Activated CD8-positive, alpha-beta memory T cell treated with anti-CD3 and anti-CD28 coated beads for 4 hours (primary cell): ENCODE measurements at places on chromosomes 7 and 10.

DNA sequence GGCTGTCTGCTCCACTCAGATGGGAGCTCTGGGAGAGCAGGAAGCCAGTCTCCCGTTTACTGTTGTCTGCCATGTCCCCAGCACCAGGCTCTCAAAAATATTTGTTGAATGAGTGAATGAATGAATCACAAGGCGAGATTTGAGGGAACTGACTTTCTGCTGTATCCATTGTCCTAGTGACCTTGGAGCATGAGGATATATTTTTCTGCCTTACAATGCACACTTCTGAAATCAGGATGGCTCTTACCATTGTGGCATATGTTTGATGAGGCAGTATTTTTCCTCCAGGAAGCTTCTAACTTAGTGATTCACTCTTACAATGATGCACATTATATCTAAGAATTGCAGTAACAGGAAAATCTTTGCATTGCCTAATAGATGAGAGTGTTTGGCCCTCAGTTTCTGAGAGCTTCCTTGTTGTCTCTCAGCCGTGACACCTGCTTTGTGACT lies 136.4 kb downstream of the RPS24 start:
- DNase-seq = no peak

DNA sequence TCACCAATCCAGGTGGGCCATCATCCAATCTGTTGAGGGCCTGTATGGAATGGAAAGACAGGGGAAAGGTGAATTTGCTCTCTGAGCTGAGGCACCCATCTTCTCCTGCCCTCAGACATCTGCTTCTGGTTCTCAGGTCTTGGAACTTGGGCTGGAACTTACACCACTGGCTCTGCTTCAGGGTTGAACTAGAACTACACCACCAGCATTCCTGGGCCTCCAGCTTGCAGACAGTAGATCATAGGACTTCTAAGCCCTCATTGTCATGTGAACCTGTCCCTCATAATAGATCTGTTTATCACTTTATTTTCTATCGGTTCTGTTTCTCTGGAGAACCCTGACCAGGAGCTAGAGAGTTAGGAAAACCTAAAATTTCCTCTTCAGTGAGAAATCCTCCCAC lies 233.5 kb downstream of the CREB5 start:
- DNase-seq = no peak

DNA sequence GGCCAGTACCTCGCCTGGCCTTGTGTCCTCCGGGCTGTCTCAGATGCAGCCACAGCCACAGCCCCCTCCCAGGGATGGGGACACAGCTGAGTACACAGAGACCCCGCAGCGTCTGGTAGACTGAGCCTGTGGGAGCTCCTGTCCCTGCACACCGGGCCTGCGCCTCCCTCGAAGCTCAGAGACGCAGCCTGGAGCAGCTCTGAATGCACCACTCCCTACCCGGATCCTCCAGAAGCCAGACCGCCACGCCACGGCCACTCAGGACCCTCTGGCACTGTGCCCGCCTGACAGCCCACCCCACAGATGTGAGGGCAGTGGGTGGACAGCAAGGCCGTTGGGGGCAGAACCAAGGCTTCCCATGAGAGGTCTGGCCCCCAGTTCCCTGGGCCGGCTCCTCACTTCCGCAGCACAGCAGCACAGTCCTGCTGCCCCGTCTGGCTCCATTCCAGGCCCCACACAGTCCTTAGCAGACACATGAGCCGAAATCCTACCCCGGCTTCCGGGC lies 40.8 kb downstream of the PAPOLB start:
- DNase-seq = no peak

DNA sequence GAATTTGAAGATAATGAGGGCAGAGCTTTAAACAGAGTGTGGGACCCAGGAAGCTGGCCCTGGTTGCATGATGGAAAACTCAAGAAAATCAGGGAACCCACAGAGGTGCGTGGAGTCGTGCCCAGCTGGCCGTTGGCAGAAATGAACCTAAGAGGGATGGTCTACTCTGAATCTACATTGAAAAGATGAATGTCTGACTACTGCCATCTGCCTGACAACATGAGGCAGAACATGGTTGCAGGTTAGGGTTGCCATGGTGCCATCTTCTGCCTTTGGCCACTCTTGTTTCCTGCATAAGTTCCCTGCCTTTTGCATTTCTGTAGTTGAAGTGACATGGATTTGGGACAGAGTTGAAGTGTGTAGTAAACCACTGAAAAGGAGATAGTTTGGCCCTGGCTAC lies 138.5 kb upstream of the COBL start:
- DNase-seq = no peak

DNA sequence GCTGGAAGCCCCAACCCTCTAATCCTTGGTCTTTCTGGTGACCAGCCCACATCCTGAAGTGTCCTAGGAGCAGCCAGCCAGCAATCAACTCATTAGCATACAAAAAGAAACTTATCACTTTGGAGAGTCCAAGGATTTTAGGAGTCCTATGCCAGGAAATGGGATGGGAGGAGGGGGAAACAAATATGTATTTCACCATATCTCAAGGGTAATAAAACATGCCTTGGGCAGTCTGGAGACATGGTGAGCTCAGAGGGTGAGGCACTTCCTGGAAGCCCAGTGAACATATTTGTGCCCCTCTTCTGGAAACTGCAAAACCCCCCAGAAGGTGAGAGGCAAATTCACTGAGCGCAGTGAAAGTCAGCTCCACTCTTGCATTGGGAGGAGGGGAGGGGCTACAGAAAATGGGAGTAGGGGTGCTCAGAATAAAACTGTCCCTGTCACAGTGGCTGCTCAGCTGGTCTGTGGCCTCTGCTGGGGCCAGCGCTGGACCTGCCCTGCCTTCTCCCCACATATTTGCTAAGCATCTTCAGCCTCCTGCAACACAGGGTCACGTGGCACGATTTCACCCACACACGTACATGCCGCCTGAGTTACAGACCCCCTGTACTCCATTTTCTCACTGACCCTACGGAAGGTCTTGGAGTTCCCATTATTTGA lies 17.7 kb upstream of the ZMIZ1 start:
- no peak for DNase-seq

DNA sequence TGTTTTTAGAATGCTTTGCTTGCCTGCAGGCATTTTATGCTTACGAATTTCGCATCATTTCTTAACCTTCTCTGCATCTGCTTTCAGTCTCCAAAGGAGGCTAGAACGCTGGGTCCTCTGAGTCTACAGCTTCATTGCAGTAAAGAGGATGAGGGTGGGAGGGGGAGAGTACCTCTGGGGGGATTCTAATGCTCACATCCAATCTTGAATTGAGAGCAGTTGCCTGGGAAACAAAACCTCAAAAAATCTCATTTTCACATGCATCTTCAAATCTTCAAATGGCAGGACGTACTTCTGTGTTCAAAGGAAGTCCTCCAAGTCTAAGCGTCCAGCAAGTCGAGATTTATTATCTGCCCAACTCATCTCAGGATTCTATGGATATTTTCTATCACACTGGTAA lies 100.7 kb upstream of the PRKCQ start:
- no peak for DNase-seq

GRCh38 chr7:37493123-37493522 lies 44.5 kb upstream of the ELMO1 start:
- no peak for DNase-seq

DNA sequence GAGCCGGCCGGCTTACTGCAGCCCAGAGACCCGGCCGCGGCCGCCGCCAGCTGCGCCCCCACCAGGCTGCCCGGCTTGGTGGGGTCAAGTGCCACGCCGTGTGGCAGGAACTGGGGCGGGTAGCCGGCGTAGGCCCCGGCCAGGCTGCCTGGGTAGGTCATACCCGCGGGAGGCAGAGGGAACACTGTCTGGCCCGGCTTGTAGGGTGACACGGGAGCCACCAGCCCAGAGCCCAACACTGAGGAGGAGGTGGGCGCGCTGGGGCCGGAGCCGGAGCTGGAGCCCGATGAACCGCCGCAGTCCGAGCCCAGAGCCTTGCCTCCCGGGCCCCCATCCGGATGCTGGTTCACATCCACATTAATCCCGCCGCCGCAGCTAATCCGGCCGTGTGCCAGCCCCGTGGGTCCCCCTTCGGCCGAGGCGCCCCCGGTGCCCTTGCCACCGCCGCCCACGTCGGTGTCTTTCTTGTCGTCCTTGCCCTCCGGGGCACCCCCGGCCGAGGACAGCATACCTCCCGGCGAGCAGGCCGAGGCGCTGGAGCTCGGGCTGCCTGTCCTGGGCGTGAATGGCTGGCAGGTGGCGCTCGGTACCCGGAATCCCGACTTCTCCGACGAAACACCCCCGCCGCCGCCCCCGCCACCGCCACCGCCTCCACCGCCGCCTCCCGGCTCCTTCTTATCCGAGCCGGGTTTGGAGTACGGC lies 2.0 kb downstream of the ZNF503 start:
- no peak for DNase-seq

GRCh38 chr7:137626469-137627067 lies 220.2 kb downstream of the DGKI start:
- DNase-seq = no peak

- DNase-seq = no peak
Observed at GRCh38 chr10:89793649-89794254, 92.4 kb downstream of the KIF20B start.

- no peak for DNase-seq
Observed at GRCh38 chr7:158299607-158300006, 288.0 kb downstream of the PTPRN2 start.

DNA sequence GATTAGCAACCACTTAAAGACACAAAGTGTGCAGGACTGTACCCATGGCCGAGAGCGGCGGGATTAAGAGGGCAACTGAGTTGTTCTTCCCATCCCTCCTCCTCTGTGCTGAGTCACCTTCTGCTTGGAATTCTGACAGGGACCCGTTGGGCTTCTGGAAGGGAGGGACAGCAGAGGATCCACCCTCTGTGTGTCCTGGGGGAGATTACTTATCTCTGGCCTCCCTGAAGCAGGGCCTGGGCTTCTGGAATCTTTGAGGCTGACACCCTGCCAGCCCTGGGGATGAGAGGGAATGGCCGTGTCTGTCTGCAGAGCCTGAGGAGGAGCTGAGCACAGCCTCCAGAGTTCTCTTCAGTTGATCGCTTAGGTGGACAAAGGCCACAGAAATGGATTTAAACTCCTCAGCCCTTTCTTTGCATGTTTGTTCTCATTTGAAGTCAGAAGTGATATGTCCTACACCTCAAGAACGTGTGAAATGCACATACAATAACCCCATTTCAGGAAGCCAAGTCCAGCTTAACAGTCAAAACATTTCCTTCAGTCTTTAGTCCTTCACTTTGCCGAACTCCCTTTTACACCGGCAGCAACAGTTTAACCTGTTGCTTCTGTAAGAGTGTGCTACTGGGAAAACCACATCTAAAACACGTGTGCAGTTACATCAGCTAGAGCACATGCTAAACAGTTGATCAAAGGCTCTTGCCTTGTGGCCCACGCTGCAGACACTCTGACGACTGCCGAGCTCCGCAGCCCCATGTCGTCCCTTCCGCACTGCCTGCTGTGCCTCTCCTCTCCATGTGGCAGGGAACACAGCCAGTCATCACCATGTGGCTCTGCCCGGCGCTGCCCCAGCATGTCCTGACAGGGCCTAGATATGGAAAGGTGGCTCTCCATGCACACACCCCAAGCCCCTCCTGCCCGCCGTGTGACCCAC lies 55.7 kb downstream of the IKZF1 start:
- DNase-seq = peak; percentile 61

- no peak for DNase-seq
Observed at GRCh38 chr7:7861211-7861633, 107.4 kb upstream of the GLCCI1 start.

- DNase-seq = no peak
Observed at GRCh38 chr10:92691591-92692079, 1.9 kb downstream of the HHEX start.

DNA sequence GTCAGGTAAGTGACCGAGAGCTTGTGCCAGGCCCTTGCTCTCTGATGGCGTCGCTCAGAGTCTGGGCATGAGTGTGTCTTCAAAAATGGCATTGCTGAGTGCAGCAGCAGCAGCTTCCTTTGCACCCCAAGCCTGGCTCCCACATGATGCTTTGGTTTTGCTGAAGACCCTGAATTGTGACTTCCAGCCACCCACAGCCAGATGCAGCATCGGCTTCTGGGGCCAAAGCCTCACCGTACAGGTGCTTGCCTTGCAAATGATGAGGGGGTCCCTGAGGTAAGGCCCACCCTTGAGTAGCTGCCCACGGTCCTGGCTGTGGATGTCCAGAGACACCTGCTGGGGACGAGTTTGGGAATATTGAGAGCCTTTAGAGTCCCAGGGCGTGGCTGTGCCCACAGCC lies 57.9 kb downstream of the JAKMIP3 start:
- DNase-seq = no peak

DNA sequence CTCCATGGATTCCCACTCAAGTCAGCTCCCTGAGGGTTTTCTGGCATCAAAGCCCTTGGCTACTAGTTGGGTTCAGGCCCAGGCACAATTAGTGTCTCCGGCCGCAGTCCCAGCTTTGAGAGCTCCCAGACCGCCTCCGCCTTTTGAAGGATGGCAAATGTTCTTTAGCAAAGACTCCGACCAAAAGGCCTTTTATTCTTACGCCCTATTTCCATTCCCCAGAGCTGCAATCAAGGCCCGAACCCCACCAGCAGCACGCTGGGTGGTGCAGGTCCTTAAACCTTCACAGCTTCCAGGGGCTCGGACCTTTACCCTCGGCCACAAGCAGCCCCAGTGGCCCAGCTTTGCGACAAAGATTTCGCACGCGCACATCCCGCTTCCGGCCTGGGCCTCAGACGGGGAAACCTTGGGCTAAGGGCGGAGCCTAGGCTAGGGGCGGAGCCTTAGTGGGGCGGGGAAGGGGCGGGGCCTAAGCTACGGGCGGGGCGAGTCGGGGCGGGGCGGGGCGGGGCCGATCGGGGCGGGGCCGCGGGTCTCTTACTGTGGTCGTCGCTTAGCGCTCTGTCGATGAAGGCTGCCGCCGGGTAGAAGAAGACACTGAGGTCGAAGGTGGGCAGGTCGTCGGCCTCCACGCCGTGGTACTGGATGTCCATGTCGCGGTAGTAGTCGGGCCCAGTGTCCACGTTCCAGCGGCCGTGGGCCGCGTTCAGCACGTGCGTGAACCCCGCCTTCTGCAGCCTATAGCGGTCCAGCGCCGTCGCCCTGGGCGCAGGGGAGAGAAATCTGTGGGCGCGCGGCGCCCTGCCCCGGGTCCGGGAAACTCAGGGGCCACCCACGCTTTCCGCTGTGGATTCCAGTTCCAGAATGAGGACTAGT lies 68.0 kb upstream of the SAMD8 start:
- no peak for DNase-seq

GRCh38 chr7:25714013-25714412 lies 438.0 kb upstream of the NFE2L3 start:
- DNase-seq = no peak

GRCh38 chr10:122186816-122187810 lies 84.0 kb upstream of the BTBD16 start:
- DNase-seq = no peak

DNA sequence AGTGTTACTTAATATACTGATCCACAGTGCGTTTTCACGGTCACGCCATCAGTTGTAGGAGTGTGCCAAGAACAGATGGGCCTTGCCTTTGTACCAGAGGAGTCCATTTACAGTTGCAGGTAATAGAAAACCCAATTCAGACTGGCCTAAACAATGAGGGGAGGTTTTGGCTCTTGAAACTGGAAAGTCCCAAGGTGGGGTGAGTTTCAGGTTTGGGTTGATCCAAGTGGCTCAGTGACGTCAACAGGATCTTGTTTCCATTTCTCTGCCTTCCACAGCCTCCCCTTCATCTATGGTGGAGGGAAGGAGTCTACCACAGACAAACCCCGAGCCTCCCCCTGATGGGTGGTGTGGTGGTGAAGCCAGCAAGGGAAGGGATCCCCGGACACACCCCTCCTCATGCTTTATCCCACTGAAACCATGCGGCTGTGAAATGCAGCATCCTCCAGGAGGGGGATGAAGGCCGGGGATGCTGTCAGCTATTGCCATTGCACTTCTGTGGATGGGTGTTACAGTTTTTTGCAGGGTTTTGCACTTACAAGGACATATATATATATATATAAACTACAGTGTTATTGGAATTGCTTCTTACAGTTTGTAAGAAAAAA lies 14.8 kb upstream of the SH2D4B start:
- DNase-seq = no peak

GRCh38 chr7:111855161-111855841 lies 293.0 kb upstream of the IMMP2L start:
- DNase-seq = no peak
